NCI-H1694 treated with DMSO at 0.1 percent for 48 hours (cell line): ENCODE measurements at places on chromosomes 6 and 20.

DNA sequence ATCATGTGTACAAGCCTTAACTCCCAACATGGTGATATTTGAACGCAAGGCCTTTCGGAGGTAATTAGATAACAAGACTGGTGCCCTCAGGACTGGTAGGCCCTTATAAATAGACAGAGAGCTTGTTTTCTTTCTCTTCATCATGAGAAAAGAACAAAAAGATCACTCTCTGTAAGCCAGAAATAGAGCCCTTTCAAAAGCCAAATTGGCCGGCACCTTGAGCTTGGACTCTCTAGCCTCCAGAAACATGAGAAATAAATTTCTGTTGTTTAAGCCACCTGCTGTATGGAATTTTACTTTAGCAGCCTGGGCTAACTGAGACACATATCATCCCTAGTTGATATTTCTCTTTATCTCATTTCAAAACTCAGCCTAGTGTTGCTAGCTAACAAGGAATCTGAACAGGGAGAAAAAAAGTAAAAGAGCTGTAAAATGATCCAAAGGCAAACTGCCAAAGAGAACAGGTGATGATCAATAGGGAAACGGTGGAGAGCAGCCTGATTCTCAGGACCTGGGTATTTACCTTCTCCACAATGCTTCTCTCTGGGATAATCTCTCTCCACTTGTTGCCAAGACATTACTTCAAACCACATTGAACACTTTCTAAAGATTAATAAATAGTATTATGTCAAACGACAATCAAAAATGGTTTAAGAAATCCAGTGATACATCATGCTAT, 6.1 kb downstream of the COL21A1 start:
- no peak for DNase-seq

GRCh38 chr6:14478381-14479225, 361.0 kb downstream of the CD83 start:
- DNase-seq, result no peak

GRCh38 chr20:17533396-17533795, 2.2 kb upstream of the BFSP1 start:
- DNase-seq, result no peak

DNA sequence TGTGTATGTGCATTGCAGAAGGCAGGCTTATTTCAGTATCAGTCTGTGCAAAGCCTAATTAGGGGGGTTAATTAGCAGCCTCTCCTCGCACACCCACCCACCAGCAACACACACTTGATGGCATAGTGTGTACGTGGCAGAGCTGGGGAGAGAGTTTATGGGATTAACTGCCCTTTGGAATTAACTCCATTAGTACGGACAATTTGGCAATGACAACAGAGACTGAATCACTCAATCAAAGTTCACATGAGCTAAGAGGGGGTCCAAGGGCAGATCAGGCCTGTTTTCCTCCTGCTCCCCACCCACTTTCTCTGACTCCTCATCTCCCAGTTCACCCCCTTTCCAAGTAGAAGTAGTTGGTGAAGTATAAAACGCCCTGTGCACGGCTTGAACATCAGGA, 69.5 kb downstream of the LRFN2 start:
- DNase-seq, result no peak

GRCh38 chr6:41346441-41346840, 11.0 kb downstream of the NCR2 start:
- no peak for DNase-seq

DNA sequence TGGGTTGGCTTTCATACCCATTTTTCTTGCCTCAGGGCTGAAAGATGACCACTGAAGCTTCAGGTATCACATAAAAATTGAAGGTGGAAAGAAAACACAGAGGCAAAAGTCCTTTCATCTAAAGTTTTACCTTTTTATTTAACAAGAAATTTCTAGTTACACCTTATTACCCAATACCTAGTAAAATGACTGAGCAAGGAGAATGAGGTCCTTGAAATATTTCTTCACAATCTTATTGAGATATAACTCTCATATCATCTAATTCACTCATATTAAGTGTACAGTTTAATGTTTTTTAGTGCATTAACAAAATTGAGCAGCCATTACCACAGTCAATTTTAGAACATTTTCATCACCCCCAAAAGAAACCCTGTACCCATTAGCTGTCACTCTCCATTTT, 112.9 kb upstream of the ADTRP start:
- no peak for DNase-seq

DNA sequence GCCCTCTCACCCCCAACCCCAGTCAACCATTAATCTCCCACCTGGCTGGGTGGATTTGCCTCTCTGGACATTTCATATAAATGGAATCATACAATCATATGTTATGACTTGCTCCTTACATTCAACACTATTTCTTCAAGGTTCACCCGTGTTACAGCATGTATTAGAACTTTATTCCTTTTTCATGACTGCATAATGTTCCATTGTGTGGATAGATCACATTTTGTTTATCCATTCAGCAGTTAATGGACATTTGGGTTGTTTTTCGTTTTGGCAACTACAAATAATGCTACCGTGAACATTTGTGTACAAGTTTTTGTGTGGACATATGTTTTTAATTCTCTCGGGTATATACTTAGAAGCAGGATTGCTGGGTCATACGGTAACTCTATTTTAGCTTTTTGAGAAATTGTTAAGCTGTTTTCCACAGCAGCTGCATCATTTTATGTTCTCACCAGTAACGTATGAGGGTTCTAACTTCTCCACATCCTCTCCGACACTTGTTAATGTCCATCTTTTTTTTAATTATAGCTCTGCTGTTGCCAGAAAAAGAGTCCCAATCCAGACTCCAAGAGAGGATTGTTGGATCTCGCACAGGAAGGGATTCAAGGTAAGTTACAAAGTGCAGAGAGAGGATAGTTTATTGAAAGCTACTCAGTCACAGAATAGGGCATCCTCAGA, 15.9 kb upstream of the BNIP5 start:
- DNase-seq, result no peak

DNA sequence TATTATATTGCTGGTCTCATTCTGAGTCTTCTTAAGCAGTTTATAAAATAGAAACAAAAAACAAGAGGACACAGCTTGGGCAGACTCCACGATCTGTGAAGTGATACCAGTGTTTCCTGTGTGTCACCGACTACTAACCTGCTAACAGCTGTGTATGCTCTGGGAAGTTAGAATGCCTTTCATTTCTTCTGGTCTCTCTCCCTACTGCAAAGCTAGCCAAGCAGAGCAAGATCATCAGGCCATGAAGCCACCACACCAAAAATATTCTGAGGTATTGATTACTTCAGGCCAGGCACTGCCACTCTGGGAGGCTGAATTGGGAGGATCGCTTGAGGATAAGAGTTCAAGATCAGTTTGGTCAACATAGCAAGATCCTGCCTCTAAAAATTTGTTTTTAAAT, 46.9 kb upstream of the SMIM29 start:
- DNase-seq, result no peak

DNA sequence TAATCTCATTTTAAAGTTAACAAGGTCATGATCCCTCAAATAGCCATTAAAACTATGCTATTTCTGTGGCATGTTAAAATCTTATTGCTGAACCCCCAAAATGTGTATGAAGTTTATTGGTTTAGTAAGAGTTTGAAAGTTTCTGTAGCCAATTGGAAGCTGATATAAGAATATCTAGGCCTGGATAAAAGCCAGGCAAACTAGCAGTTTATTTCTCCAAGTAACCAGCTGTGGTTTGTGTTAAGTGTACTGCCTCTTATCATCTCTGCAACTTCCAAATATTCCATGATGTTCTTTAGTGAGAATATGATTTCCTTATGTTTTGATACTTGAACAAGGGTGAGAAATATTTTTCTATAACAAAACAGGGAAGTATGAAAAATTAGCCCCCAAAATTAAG, 76.7 kb downstream of the PRSS35 start:
- DNase-seq, result no peak

- DNase-seq, result no peak
Observed at GRCh38 chr6:133577851-133578250, 311.1 kb upstream of the TCF21 start.

DNA sequence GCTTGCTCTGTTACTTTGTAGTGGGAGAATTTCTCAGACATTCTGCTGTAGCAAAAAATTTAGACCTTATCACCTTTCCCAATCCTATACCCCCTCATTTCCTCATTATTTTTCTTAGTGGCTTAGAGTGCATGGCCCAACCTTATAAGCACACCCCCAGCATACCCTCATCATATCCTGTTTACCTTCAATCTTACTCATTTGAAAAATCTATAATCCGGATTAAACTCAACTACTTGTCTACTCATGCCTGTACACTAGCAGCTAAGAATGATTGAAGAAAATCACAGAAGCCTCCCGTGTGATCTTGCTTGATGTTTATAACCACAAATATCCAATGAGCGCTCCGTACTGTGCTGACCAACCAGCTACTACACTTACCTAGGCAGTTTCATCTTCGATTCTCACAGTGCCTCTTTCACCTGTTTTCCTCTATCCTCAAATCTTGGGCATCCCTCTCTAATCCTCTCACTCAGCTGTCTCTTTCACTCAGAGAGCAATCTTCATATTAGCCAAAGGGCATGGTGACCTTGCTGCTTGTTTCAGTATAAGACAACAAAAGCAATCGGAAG, 36.6 kb downstream of the AIG1 start:
- no peak for DNase-seq

DNA sequence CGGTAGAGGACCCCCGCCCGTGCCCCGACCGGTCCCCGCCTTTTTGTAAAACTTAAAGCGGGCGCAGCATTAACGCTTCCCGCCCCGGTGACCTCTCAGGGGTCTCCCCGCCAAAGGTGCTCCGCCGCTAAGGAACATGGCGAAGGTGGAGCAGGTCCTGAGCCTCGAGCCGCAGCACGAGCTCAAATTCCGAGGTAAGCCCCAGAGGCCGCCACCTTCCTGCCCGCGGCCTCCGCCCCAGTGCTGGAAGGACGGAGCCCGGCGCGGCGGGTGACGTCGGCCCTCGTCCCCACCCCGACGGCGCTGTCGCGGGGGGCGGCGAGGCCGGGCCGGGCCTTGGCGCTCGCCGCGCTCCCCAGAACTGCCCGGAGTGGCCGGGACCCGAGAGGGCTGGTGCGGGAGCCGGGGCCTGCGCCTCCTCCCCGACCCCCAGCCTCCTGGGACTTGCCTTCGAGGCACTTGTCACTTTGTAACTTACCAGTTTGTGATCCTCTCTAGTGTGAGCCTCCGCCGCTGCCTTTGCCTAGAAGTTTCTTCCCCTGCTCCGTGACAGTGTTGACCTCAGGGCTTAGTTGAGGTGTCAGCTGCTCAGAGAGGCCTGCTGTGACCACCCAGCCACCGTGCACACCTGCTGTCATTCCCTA, 417 bp downstream of the VAPB start:
- no peak for DNase-seq

GRCh38 chr6:2086326-2086965, 159.0 kb downstream of the GMDS start:
- no peak for DNase-seq

DNA sequence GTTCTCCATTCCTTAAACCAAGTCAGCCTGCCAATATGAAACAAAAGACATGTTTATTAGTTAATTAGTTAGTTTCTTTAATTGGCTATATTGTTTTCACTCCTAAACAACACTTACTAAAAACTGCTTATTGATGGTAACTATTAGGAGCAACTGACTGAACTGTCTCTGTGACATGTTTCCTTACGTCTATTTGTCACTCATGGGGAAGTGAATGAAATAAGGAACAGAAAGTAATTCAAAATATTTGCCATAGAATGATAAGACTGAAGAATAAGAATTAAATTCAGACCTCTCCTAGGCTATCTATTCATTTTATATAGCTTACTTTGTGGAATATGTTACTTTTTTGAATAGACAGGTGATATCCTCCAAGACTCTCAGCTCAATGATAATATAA, 217.2 kb downstream of the LAMA2 start:
- DNase-seq, result no peak

GRCh38 chr6:119174879-119175817, 96.7 kb upstream of the FAM184A start:
- DNase-seq, result no peak

- no peak for DNase-seq
Observed at GRCh38 chr6:1657771-1658165, 48.1 kb downstream of the FOXC1 start.

GRCh38 chr20:8492173-8492572, 360.1 kb downstream of the PLCB1 start:
- no peak for DNase-seq
